Fibroblast of the aortic adventitia (primary cell): ENCODE measurements at places on chromosomes 3 and 15. TPM values are rescaled to one million over a fixed set of nuclear protein-coding genes. Genes with fewer than 3 reads are reported as not detected.

Gene ALDH1L1
- total RNA-seq = 0.18 and 0.25 TPM in 2 replicates

Gene ARHGAP31
- 11.4 and 23.5 TPM in 2 replicates for total RNA-seq

Gene MCCC1
- total RNA-seq = 23.7 and 38.2 TPM in 2 replicates

Gene SLC22A14
- not detected in 2 replicates for total RNA-seq

Gene VGLL3
- total RNA-seq = 38.8 and 47.4 TPM in 2 replicates

Gene TMIE
- total RNA-seq = not detected in 2 replicates
